T-helper 2 cell (primary cell): ENCODE measurements at places on chromosomes 3 and 15.
A peak's percentile ranks its signal among the peaks of the same experiment; 100 is the strongest.

DNA sequence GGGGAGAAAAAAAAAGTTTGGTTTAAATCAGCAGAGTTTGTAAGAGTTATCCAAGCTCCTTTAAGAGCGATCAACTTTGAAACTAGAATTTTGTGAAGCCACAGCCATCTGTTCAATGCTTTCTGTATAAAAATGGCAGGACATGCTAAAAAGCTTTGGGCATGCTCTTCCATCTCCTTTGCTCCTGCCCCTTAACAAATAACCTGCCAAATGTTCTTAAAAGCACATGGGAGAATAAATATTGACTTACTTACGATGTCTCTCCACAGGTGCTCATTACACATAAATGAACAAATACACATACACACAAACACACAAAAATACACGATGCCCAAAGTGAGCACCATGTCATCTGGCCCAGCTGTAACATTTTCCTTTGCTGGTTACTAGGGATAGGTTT lies 211.8 kb upstream of the DPH6 start:
- no peak for DNase-seq

DNA sequence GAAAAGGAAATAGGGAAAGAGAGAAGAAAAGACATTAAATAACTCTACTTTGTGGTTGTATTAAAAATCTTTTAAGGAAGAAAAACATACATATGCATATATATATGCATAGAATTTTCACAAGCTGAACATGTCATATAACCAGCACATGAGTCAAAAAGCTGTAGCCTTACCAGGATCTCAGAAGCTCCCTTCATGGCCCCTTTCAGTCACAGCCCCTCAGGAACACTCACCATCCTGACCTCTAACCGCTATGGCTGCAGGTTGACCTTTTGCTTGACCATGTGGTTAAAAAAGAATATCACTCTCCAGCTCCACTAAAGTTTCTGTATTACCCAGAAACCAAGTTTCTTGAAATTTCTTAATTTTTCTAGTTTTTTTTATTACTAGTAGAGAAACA lies 103.4 kb downstream of the CHST2 start:
- no peak for DNase-seq

DNA sequence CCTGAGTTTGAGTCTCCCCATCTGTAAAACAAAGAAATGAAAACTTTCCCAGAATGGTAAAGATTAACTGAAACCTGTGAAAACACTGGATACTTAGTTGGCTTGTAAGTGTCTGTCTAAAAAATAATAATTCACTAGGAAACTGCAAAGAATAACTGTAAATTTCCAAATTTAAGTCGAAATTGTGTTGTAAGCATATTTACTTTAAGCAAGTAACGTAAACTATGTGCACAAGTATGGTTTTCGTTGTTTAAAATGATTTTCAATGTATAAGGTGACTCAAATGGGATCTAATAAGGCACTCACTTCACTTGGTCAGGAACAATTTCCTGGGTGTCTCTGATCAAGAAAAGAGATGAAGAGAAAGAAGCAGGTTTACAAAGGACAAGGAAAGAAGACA lies 8.5 kb upstream of the TARS3 start:
- DNase-seq: no peak

- no peak for DNase-seq
Observed at GRCh38 chr3:13251166-13251903, 168.8 kb downstream of the NUP210 start.

GRCh38 chr3:193946945-193947344 lies 189.0 kb upstream of the HES1 start:
- no peak for DNase-seq

DNA sequence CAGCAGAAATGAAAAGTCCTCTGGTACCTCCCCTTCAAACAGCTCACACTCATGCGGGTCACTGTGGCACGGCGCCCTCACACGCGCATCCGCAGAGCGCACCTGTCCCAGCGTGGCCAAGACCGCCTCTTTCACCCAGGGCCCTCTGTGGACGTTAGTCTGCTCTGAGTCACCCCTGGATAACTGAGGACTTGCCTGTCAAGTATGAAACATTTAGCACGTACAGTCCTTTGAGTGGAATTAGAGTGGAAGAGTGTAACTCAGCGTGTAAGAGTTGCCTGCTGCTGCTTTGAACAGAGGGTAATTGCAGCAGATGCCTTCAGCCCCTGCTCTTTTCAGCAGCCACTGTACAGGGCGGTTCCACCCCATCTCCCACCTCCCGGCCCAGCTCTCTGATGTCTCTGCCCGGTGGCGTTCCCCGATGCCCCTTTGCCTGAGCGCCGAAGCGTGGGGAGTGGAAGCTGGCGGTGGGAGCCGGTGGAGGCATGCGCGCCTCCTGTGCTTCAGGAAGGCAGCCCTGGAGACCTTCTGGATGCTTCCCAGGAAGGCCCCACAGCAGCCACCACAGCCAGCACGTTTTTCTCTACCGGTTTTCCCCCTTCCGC lies 23.0 kb downstream of the CPN2 start:
- no peak for DNase-seq

DNA sequence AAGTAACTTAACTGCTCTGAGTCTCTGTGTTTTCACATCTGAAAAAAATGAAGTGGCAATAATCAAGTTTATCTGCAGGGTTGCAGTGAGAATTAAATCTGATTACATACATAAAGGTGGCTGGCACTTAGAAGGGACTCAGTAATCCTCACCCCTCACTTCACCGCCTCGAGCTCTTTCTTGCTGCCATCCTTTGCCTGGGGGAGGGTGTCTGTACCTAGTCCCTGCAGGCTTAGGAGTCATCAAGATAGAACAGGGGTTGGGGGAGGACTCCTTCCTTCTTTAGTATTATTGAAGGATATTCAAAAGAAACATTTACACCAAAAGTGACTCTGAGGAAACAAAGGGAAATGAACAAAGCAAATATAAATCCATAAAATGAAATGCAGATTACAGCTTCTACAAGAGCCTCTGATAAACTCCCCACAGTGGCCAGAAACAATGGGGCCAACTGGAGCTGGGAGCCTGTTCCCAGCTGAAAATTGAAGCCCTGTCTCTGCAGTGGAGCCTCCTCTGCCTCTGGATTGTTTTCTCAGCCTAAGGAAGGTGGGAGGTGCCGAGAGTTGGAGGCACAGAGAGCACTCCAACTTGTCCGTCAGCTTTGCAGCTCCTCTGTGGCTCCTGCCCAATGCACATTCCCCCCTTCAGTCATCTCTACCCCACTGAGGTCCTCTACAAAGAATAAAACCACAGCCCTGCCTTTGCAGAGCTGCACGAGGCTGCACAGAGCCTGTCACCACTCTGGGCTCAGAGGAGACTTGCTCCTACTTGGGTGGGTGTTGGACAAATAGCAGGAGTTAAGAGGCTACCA lies 41.8 kb downstream of the CRYGS start:
- no peak for DNase-seq

- DNase-seq: peak; percentile 78
Observed at GRCh38 chr3:119702530-119703527, at the start of gene CFAP91. Gene CFAP91 (plus strand): TSS chr3:119703022. CDS start chr3:119703099, 77 bp downstream.

- DNase-seq: peak; percentile 64
Observed at GRCh38 chr3:149393345-149394160, 16.1 kb upstream of the TM4SF1 start.

DNA sequence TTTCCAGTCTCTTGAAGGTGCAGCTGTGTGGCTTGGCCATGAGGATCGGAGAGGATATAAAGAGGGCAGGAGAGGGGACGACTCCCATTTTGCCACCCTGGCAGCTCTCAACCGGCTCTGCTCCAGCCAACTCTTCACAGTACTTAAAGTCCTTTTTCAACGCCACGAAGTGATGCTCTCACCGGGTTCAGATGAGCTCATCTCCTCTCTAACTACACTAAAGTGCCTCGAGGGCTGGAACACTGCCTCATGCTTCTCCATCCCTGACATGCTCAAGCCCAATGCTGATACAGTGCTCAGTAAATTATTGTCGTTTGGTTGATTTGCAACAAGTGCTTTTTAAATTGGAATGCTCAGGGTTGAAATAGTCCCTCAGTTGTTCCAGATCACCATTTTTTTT lies 97.8 kb downstream of the GTPBP8 start:
- no peak for DNase-seq

DNA sequence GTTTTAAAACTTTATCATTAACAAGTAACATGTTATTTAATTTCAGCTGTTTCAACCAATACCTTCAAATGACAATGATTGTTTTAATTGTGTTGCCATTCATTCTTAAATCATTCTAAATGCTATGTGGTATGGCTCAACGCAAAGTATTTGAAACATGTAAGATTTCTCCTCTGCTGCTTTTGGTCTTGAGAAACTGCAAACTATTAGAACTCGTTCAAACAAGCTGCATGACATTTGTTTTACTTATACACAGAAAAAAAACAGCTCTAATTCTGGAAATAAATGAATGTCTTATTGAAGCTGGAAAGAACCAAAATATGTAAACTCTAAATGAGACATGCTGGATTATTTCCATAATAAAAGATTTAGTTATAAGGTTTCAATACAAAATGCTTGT lies 29.3 kb downstream of the FBN1 start:
- DNase-seq: no peak

- no peak for DNase-seq
Observed at GRCh38 chr15:98815207-98815606, 166.9 kb downstream of the IGF1R start.

DNA sequence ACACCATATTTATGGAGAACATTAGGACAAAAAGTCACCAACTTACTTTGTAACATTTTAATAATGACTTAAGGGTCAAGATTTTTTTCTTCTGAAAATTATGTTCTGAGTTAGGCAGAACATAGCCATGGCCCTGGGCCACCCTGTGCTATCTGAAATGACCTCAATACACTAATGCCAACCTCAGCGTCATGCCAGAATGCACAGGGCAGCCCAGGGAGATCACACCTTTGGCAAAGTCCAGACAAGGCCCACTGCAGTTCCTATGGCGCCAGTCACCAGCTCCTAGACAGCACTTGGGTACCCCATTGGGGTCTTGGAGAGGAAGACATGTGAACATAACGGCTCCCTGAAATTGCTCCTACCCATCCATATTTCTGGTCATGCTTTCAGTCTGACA lies 33.1 kb downstream of the HCLS1 start:
- no peak for DNase-seq

DNA sequence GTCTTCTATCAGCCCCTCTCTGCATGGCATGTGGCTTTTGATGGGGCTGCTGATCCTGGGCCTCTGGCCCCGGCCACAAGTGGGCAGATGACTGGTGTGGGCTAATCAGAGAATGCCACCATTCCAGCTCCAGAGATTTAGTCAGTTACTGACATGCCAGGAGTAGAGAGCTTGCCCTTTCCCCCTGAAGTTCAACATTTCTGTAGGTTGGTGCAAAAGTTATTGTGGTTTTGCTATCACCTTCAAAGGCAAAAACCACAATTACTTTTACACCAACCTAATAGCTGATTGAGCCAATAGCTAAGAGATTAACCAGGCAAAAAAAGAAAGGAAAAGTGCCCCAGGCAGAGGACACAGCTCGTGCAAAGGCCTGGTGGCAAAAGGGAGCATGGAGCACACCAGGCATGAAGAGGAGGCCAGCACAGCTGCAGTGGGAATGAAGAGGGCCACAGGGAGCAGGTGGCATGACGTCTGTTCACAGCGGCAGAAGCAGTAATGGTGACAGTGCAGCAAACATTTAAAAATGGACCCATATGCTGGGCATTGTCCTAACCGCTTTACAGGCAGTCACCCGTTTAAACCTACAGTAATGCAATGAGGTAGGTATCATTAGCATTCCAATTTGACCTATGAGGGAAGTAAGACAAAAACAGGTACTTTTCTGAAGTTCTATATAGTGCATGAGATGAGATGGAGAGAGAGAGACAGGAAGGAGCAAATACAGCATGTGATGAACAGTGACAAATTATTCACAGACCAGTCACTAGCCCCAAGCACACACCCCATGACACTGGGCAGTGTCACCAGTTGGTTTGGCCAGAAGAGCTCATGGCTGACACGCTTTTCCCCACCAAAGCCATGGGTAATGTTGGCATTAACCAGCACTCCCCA lies 373.0 kb upstream of the PROK2 start:
- DNase-seq: no peak

GRCh38 chr15:68354923-68355322 lies 77.0 kb downstream of the ITGA11 start:
- DNase-seq: no peak

- DNase-seq: no peak
Observed at GRCh38 chr3:183897606-183898005, 12.9 kb upstream of the PARL start.

GRCh38 chr3:67723863-67724262 lies 69.5 kb upstream of the SUCLG2 start:
- no peak for DNase-seq

DNA sequence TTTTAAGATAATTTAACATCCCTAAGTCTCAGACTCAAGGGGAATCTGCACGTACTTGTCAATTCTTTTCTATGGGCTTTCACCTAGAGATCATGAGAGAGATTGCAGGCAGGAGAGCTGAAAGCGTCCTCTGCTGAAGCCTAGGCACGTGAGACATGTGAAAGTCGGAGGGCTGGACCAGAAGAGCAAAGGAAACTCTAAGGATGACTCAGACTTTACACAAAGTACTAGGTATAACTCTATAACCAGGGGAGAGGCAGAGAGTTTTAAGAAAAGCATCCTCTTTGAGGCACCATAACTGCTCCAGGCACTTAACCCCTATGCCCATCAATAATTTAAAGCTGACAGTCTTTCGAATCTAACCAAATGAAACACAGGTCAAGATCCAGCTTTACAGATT lies 436.6 kb downstream of the VGLL3 start:
- DNase-seq: no peak

GRCh38 chr3:55750525-55750924 lies 263.4 kb upstream of the WNT5A start:
- no peak for DNase-seq

- DNase-seq: no peak
Observed at GRCh38 chr3:169297214-169297613, 366.3 kb downstream of the MECOM start.

- no peak for DNase-seq
Observed at GRCh38 chr3:59286791-59287531, 237.1 kb upstream of the CFAP20DC start.

GRCh38 chr3:145519398-145520047 lies 641.5 kb downstream of the PLOD2 start:
- DNase-seq: no peak

DNA sequence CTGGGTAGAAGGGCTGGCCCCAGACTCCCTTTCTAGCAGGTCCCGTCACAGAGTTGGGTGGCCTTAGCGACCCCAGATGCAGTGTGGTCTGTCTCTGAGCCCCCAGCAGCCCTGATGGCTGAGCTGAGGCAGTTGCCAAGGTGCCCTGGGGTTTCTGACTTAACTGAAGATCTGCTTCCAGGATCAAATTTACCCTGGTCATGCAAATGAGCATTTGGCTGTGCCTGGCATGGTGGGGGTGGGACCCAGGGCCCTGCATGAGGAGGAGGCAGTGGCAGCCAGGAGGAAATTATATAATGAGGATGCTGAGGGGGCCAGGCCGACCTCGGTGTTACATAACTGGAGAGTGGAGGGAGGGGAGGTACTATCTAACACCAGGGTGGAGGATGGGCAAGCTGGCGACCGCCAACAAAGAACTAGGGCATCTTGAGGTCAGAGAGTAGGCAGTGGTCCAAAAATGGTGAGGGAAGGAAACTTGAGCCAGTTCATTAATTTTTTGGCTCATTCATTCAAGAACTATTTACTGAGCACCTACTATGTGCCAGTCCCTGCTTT lies 16.4 kb downstream of the PLEKHO2 start:
- DNase-seq: peak; percentile 43
